Stimulated activated effector memory CD8-positive, alpha-beta T cell treated with anti-CD3 and anti-CD28 coated beads, Interleukin-12 subunit alpha, Interleukin-12 subunit beta, amount 100 ng/mL, for 72 hours (primary cell): ENCODE measurements at places on chromosomes 3 and 15.

- no peak for DNase-seq
Measured at GRCh38 chr15:43314171-43314570, 16.2 kb downstream of the LCMT2 start.

GRCh38 chr15:82132742-82133141, 86.9 kb upstream of the MEX3B start:
- DNase-seq: no peak

GRCh38 chr15:78709263-78709882, 68.4 kb upstream of the CHRNB4 start:
- peak; percentile 59 for DNase-seq

GRCh38 chr3:47421741-47422649, 41.2 kb downstream of the PTPN23 start:
- DNase-seq: no peak

DNA sequence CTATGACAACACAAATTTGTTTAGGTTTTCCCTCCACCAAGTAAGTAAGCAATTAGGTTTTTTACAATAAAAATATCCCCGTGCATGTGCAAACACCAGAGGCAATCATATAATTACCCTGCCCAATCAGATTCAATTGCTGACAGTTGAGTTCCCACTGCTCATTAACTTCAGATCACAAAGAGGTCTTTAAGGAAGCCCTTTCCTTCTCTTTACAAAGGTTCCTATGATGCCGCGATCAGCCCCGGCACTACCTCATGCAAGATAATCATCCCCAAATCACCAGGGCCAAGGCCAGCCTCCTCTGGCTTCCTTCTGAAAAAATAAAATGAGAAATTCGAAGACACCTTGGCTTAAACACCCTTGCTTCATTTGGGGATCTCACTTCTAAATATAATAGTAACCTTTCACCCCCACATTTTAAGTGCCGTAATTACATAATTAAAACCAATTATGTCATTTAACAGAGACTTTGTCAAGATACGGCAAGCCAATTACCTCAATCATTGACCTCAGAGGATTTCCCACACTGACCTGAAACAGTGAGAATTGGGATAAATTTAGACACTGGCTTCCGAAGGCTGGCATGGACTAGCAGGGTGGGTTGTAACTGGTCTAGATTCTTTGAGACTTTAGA, 121.3 kb upstream of the WNT5A start:
- DNase-seq: no peak

DNA sequence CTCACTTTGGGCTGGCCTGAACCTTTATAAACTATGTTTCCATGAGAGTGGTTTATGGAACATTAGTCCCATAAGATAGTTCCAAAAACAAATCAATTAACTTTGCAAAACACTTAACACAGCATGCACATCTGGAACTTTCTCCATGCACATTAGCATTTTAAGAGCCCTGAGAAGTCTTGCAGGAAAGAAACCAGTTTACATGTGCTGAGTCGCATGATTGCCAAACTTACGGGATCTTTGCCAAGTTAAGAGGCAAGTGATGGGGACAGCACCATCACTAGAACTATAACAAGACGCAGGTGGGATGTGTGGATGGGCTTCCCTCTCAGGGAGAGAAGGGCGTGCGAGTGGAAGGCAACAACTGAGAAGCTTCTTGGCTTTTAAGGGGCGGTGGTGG, 20.7 kb downstream of the ADAMTS9 start:
- no peak for DNase-seq

DNA sequence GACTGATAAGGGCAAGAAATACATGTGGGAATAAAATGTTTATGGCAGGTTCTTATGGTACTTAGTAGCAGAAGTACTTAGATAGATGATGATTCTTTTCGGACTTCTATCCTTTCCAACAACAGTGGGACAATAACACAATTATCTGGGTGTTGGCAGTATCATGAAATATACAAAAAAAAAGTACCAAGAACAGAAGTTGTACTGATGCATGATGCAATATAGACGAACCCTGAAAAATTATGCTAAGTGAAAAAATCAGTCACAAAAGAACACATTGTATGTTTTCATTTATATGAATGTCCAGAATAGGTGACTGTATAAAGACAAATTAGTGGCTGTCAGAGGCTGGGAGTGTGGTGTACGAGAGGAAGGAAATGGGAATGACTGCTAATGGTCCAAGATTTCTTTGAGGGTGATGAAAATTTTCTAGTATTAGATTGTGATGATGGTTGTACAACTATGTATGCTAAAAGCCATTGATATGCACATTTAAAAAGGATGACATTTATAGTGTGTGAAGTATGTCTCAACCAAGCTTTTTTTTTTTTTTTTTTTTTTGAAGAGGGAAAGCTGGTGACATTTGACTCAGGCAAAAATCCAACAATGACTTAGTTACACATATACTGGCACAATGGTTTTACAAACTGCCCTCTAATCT, 20.0 kb downstream of the PDE12 start:
- DNase-seq: no peak

DNA sequence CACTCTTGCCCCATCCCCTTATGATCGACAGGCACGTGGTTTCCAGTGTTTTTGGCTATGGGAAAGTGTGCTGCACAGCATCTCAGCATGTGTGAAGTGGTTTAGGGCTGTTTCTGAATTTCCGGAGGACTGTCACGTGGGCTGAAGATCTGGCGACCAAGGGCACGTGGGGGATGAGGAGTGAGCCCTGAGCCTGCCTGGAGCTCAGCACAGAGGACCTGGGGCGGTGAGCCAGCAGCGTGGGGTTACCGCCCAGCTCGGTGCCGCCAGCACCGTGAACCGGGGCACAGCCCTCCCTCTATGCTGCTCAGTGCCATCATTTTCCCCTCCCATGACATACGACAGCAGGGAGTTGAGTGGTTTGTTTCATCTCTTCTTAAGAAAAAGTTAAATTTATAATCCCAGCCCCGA, 150.2 kb downstream of the DNAJB8 start:
- no peak for DNase-seq

DNA sequence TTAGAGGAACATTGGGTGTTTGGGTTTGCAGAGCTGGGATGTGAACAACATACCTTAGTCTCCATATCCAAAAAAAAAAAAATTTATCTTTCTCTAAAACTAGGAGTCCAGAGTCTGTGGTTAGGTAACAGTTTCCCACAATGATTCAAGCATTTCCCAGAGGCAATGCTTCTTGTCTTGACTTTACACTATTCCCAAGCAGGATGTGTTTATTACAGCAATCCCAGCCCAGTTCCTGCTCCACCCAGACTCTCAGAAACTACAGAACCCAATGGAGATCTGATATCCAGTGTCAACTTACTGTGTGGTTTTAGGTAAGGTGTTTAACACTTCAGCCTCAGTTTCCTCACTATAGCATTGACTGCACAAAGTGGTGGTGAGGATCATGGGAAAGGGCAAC, 2.3 kb upstream of the C3orf62 start:
- no peak for DNase-seq

- no peak for DNase-seq
Measured at GRCh38 chr3:155377071-155377470, 83.6 kb upstream of the STRIT1 start.
